ENCODE measurements at places on chromosomes 16 and 17. TPM values are rescaled to one million over a fixed set of nuclear protein-coding genes. Genes with fewer than 3 reads are reported as not detected.

The CLEC18C gene
- polyA plus RNA-seq, result 1.3 TPM

The C17orf50 gene
- not detected for polyA plus RNA-seq

The NPIPA5 gene
- polyA plus RNA-seq, result 1.5 TPM

The TSPOAP1 gene
- 125 TPM for polyA plus RNA-seq

The ITGAL gene
- not detected for polyA plus RNA-seq

The PTGES3L gene
- 5.8 TPM for polyA plus RNA-seq

The KRTAP9-8 gene
- not detected for polyA plus RNA-seq

The LRRC46 gene
- 0.12 TPM for polyA plus RNA-seq

The ZNF747 gene
- 8.4 TPM for polyA plus RNA-seq

The LONP2 gene
- 38.6 TPM for polyA plus RNA-seq

The EMP2 gene
- polyA plus RNA-seq, result not detected

The TERB1 gene
- not detected for polyA plus RNA-seq

The CRYM gene
- 3.8 TPM for polyA plus RNA-seq

The RPS6KB1 gene
- 23.4 TPM for polyA plus RNA-seq

The PRSS36 gene
- 2.0 TPM for polyA plus RNA-seq

The SLC9A5 gene
- polyA plus RNA-seq, result 1.8 TPM

The NOXO1 gene
- polyA plus RNA-seq, result 8.5 TPM

The PIEZO1 gene
- not detected for polyA plus RNA-seq

The SEZ6L2 gene
- 52.7 TPM for polyA plus RNA-seq

All from neural cell (in vitro differentiated cells).